Thyroid gland (tissue), 4 donors: ENCODE measurements at places on chromosomes 2 and 18. TPM values are rescaled to one million over a fixed set of nuclear protein-coding genes. Genes with fewer than 3 reads are reported as not detected.

GRCh38 chr18:57941841-57942489 is 102.1 kb upstream of the NEDD4L start:
- DNase-seq: no peak

DNA sequence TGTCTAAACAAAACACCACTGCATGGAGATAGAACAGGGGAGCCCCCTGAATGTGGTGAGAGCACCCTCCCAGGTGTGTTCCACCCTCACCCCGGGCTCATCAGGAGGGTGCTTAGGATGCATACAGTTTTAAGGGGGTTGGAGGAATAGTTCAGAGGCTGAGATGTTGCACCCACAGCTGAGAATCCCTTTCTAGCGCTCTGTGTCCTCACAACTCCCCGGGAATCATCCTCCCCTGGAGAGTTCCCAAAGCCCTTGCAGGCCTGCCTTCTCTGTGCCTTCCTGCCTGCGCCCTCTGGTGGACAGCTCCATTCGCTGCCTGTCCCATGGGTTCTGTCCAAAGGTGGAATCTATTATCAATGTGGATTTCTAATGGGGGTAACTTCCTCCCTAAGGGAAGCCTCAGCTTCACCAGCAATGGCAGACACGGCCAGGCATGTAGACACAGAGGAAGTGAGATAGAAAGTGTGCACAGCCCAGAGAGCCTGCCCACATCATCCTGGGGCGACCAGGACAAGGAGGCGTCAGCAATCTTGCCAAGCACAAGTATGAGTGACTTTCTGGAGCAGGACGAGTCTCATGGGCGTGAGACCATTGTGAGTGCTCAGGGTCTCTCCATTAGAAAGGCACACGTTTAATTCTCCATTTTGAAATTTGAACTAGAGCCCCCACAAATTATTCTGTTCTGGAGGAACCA is 1.2 kb upstream of the UGT1A5 start:
- peak; percentile 87 for DNase-seq

The IL1RN gene
- 1.3 TPM for total RNA-seq

- peak; percentile 72 for DNase-seq
These were observed 37.5 kb upstream of the SEMA4C start for GRCh38 chr2:96907115-96908041.

- DNase-seq: no peak
These were observed 7.4 kb downstream of the IL1R2 start for GRCh38 chr2:101998896-101999789.

The TYMS gene
- not detected for total RNA-seq
